ENCODE measurements at places on chromosomes 1 and 21.

DNA sequence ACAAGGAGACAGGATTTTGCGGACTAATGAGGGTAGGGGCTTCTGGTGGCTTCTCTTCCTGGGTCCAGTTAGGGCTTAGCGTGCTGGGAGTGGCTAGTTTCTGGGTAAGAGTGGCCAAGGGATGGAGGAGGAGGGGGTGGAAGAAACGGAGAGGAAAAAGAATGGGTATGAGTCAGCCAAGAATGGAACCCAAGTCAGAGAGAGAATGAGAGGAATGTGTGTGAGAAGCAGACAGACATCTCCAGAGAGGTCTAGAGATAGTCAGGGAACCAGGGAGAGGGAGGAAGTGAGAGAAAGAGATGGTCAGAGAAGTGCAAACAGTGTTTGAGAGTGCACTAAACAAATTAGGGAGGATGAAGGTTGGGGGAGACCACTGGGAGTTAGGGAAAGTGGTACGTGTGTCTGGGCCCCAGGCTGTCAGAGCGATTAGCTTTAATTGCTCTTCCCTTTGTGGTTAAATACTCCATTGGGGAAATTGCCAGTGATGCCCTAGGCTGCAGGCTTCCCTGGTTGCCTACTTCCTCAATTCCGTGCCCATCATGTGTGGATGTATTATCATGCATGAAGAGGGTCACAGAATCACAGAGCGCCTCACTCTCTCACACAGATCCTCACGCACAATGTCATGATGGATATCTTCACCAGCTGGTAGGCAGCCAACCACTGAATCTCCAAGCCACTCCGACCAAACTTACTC is 1.4 kb downstream of the PEA15 start:
- no peak for DNase-seq

DNA sequence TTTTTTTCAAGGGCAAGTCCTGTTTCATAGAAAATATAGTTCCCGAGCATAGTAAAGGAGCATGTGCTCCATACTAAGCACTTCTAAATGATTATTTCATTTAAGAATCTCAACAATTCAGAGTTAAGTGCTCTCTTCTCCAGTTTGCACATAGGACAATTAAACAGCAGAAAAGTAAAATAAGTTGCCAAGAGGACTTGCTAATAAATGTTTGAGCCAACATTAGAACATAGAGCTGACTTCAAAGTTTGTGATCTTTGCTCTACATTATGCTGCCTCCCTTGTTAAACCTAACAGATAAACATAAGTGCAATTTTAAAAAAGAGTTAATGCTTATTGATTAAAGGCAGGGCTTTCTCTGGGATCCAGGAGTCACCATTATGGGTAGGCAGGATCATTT is 23.8 kb upstream of the RAP1A start:
- DNase-seq = no peak

GRCh38 chr1:19704247-19705113 is 39.8 kb downstream of the HTR6 start:
- DNase-seq = no peak

DNA sequence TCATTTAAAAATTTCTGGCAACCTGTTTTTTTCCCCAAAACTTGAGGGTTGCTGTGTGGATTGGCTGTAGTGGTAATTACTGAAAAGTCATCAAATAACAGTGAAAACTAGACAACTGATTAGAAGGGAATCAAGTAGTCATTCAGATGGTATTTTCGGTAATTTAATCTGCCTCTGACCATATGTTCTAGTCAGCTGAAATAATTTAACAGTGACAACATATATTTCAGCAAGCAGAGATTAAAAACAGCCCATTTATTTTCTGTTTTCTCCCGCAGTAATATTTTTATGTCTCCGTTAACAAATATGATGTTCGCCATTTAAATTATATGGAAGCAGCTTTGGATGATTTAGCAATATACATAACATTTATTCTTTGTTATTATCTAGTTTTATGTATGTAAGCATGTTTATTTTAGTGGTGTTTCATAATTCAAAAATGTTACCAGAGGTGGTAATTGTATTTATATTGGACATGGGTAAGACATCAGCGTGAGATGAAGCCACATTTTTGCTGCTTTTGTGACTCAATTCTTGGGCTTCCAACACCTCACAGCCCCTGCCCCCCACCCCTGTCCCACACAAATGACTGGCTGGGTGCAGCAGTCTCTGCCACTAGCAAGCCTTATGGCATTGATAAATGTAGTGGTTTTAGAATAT is 104.4 kb downstream of the GALNT2 start:
- no peak for DNase-seq

DNA sequence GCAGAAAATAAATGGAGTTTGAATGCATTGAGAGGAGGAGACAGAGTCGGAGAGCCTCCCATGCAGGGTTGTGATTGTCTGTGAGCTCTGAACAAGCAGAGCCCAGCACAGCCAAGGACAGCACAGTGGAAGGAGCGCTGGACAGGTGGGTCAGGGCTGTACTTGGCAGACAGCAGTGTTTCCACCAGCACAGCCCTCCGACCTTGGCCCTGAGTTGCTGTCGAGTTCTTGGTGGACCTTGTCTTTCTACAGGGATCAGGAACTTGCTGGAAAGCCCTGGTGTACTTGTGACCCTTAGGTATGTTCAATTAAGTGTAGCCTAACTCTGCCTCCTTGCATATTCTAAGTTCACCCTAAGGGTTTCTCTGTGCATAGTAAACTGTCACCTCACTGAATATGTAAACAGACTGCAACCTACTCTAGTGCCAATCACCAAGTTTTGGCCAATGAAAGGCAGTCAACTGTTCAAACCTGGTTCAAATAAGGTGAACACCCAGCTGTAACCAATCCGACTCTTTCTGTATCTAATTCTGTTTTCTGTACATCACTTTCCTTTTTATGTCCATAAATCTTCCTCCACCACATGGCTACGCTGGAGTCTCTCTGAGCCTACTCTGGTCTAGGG is 86.6 kb upstream of the SLC25A33 start:
- DNase-seq = no peak

GRCh38 chr21:37647781-37648180 is 268.5 kb downstream of the KCNJ6 start:
- no peak for DNase-seq

All from GM12864 (cell line).